ENCODE measurements at places on chromosomes 11 and 22.

GRCh38 chr11:60570970-60571369 is 55.8 kb downstream of the MS4A13 start:
- no peak for DNase-seq

GRCh38 chr22:43155789-43156188 is 4.4 kb downstream of the TSPO start:
- no peak for DNase-seq

GRCh38 chr22:22357024-22357883 is 112.7 kb downstream of the VPREB1 start:
- DNase-seq = peak; percentile 61

GRCh38 chr11:34492806-34493414 is 20.7 kb downstream of the ELF5 start:
- peak; percentile 40 for DNase-seq

- DNase-seq = no peak
Measured at GRCh38 chr22:37601540-37602442, 6.8 kb upstream of the GGA1 start.

DNA sequence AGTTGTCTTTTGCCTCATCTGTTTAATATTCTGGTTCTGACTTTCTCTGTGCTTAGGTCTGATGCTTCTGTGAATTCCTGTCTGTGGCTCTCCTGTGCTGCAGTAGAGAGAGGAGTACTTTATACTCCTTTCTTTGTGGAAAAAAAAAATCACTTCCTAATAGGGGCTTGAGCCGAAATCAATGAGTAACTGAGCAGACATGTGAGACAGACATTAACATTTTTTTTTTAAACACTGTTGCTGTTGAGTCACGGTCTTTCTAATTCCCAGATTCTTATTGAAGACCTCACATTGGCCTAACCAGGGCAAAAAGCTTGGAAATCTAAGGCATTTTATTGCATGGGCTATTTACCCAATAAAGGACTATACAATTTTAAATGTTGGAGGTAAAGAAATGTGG is 86.1 kb downstream of the GRM5 start:
- DNase-seq = no peak

GRCh38 chr22:29334696-29335344 is 19.3 kb upstream of the RASL10A start:
- DNase-seq = no peak

DNA sequence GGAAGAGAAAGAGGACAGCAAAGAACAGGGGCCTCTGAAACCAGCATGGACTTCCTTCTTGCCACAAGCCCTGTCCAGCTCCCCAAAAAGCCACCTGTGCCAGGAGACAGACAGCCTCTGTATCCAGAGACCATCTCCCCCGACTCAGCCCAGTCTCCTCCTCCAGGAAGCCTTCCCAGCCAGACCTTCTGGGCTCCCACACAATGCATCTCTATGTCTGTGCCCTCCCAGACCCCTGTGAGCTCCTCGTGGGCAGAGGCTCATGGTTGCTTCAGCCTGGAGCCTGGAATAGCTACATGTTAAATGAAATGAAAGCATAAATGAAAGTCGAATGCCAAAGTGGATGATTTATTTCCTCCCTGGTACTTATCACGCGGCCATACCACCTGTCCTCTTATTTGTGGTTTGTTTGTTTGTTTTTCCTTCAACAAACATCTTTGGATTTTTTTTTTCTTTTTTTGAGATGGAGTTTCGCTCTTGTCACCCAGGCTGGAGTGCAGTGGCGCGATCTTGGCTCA is 7.3 kb upstream of the ARAP1 start:
- DNase-seq = no peak

DNA sequence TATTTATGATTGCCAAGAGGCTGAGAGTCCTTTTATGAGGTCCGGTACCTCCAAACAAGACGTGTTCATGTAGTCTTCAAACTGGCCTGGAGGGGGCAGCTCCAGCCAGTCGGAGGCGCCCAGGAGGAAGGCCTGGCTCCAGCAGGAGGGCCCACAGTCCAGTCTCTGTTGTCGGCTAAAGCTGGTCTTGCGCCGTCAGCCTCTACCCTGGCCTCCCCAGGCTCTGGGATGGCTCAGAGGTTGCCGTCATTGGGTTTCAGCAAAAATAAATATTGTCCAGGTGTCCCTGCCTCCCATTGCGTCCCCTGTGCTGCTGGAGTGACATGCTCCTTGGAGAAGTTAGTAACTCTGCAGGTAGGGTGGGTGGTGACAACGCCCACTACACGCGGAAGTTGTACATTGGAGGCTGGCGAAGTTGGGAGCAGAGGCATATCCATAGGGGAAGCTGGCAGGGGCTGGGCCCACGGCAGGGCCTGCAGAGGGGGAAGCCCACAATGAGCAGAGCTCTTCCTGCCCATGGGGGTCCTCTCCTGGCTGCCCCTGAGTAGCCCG is 1.0 kb upstream of the SLC25A1 start:
- peak; percentile 62 for DNase-seq

DNA sequence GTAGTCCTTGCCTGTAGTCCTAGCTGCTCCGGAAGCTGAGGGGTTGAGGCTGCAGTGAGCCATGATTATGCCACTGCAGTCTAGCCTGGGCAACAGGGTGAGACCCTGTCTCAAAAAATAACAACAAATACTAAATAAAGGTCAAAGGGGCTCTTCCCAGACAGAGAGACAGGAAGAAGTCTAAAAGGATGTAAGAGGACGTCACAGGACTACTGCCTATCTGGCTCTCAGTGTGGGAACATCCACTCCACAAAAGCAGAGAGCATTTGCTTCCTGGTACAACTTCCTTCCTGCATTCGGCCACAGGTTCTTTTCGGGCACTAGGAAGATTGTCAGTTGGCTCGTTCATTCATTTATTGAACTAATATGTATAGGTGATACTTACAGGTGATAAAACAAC is 110.6 kb downstream of the SGSM3 start:
- no peak for DNase-seq

GRCh38 chr11:15936011-15936410 is 420.3 kb downstream of the SOX6 start:
- no peak for DNase-seq

GRCh38 chr11:64466115-64466718 is 107.3 kb downstream of the RPS6KA4 start:
- no peak for DNase-seq

DNA sequence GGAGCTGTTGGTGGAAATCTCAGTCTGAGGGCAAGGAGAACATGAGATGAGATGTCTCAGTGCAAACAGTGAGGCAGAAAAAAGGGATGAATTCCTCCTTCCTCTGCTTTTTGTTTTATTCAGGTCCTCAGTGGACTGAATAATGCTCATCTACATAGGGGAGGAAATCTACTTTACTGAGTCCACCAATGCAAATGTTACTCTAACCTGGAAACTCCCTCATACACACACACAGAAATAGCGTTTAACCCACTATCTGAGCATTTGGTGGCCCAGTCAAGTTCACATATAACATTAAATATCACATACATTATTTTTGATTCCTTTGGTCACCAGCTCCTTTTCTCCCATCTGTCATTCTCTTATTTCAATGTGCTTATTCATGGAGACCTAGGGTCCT is 418.8 kb downstream of the TMEM135 start:
- DNase-seq = no peak

DNA sequence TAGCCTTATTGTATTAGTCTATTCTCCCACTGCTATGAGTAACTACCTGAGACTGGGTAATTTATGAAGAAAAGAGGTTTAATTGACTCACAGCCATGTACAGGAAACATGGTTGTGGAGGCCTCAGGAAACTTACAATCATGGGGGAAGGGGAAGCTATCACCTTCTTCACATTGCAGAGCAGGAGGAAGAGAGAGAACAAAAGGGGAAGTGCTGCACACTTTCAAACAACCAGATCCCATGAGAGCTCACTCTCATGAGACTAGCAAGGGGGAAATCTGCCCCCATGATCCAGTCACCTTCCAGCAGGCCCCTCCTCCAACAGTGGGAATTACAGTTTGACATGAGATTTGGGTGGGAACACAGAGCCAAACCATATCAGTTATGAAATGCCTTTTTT is 179.4 kb downstream of the ARHGAP42 start:
- DNase-seq = no peak

DNA sequence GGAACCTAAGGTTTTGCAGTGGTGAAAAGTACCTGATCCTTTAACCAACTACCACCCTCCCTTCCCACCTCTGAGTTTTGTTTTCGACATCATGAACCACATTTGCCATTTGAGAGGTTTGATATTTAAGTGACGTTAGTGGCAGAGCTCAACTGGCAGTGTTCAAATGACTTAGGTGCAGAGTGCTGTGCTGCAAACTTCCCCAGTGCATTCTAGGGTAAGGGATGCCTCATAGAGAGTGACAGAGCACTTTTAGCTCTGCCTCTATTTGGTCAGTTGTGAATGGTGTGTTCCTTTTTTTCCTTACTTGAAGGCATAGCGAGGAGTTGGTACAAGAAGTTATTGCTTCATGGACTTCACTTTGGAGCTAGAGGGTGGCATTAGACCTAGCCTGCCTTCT is 9.4 kb downstream of the BMAL1 start:
- no peak for DNase-seq

- DNase-seq = no peak
Measured at GRCh38 chr11:16902182-16902581, 112.0 kb downstream of the PLEKHA7 start.

DNA sequence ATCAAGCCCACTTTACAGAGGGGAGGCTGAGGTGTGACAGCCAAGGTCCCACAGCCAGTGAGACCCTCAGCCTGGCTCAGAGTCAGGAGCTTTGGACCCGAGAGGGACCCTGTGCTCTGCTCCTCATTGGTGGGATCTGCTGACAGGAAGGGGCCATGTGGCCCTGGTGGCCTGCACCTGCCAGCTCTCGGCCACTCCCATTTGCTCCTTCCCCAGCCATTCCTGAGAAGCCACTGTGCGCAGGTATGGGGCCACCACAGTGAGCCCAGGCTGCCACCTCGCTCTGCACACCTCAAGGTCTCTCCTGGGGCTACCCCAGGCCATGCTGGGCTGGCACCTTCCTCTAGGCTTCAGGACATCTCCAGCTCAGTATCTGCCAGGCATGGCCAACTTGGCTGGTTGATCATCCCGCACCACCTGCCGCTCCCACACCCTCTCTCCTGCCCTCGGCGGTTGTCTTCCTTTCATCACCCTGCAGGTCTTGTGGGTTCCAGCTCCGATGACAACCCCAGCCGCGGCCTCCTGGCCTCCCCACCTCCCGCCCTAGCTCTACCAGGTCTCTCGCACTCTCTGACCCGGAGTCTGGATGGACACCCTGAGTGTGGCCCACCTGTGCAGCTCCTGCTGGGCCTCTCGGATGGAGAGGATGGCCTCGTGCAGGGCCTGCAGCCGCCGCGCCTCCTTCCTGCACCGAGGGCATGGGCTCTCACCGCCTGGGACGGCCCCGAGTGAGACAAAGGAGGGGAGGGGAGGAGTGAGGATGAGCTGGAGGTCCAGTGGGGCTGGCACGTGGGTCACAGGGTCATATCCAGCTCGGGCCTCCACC is 32.2 kb upstream of the CARS1 start:
- DNase-seq = no peak

- no peak for DNase-seq
Measured at GRCh38 chr11:43962383-43963278, 20.2 kb downstream of the C11orf96 start.

GRCh38 chr11:83611031-83611430 is 324.9 kb upstream of the CCDC90B start:
- no peak for DNase-seq

DNA sequence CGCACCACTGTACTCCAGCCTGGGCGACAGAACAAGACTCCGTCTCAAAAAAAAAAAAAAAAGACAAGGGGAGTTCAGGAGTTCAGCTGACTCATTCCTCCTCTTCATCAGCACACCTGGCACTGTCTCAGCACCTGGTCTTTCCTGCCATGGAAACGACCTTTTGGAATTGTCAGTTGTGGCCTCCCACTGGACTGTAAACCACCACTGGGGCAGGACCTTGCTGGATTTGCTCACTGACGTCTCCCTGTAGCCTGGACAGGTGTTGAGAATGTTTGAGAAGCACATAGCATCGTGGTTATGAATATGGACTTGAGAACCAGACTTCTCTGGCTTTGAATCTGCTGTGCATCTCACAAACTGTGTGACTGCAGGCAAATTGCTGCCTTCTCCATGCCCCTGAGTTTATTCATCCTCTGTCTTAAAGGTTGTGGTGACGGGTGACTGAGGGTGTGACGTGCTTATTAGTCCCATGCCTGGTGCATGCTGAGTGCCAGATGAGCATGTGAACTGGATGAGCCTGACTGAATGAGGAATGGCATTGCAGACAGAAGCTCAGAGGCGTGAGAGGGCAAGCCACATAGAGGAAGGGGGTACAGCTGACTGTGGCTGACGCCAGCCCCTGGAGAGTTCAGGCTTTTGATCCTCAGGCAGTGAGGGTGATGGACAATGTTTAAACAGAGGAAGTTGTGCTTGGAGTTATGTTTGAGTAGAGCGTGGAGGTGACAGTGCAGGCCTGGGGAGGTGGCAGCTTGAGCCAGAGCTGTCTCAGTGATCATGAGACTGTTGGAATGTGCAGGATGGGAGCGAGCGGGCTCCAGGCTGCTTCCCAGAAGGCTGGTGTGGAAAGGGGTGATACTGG is 12.7 kb downstream of the TOM1 start:
- DNase-seq = no peak
